ENCODE measurements at places on chromosomes 7 and 10.

- no peak for DNase-seq
- no peak overlapping the region for H3K27ac ChIP-seq
- no peaks in the 10 kb centered on the region for H3K36me3 ChIP-seq
- no peaks in the 10 kb centered on the region for H3K27me3 ChIP-seq
Measured at GRCh38 chr10:47402641-47403301, 18.7 kb upstream of the ZNF488 start.

- no peak overlapping the region for H3K4me3 ChIP-seq
- H3K27me3 ChIP-seq: no peaks in the 10 kb centered on the region
- no peaks in the 10 kb centered on the region for H3K4me1 ChIP-seq
- no peak for DNase-seq
- no peaks in the 10 kb centered on the region for H3K36me3 ChIP-seq
Measured at GRCh38 chr10:89363729-89364442, 14.0 kb upstream of the IFIT1B start.

DNA sequence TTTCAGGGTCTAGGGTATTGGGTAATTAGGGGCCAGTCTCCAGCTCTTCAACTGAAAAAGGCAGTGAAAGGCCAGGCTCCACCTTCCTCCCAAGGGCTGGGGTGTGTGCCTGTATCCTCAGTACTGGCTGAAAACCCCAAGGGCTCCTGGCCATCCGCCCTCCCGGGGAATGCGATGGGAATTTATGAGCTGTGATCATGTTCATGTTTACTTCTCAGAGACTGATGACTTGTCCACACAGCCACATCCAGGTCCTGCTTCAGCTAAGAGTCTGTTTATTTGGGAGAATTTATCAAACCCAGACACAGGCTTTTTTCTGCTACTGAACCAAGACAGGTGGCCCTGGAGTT is 91.7 kb downstream of the CCDC3 start:
- H3K27ac ChIP-seq: no peak overlapping the region
- H3K4me3 ChIP-seq: no peak overlapping the region
- H3K27me3 ChIP-seq: no peaks in the 10 kb centered on the region
- no peaks in the 10 kb centered on the region for H3K36me3 ChIP-seq
- no peak for DNase-seq

DNA sequence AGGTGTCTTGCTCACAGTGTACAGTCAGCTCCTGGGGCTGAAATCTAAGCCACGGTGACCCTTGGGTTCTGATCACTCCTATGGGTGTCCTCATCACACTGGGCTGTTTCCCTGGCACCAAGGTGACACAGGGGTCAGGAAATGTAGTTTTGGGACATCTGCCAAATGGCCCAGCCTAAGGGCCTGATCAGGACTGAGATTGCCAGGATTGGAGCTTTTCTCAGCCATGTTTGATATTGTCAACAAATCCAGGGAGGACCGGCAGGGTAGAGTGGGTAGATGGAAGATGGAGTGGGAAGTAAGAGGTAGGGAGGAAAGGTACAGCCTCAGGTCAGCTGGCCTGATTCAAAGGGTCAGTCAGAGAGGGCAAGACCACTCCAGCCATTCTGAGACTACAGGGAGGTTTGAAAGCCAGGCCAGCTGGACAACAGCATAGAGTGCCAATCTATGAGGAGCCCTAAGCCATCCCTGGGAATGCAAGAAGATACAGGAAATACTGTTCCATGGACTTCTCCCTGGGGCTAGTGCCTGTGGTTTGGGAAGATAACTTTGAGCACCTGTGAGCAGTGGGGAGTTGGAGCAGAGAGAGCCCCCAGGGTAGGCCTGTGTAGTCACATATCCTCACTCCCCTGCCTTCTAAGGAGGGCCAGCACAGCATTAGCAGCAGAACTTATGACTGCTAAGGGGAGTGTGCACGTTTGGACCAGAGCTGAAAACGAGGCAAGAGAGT is 377.3 kb upstream of the ZMIZ1 start:
- H3K36me3 ChIP-seq: no peaks in the 10 kb centered on the region
- no peak for DNase-seq
- H3K27ac ChIP-seq: no peak overlapping the region

- no peaks in the 10 kb centered on the region for H3K36me3 ChIP-seq
- DNase-seq: no peak
- H3K27ac ChIP-seq: no peak overlapping the region
Measured at GRCh38 chr7:90617442-90617841, 21.3 kb downstream of the CDK14 start.

DNA sequence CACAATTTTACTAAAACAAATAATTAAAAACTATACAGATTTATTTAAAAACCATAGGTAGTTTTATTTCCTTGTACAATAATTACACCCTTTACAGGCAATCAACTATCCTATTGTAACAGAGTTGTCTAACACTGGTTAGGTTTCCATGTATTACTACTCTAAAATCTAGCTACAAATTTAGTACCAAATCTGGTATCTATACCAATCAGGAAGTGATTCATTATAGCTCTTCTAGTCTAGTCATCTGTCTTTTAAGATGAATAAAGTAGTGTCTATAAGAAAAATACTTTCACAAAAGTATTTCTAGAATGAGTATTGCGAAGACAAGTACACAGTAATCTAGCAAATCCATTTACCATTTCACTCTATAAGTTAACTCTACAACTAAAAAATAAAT is 16.9 kb downstream of the ZNF800 start:
- no peak overlapping the region for H3K4me3 ChIP-seq
- no peaks in the 10 kb centered on the region for H3K27me3 ChIP-seq
- no peak overlapping the region for H3K27ac ChIP-seq
- peaks cover 7% of the 10 kb centered on the region for H3K4me1 ChIP-seq
- no peak for DNase-seq
- H3K36me3 ChIP-seq: peaks cover 37% of the 10 kb centered on the region

DNA sequence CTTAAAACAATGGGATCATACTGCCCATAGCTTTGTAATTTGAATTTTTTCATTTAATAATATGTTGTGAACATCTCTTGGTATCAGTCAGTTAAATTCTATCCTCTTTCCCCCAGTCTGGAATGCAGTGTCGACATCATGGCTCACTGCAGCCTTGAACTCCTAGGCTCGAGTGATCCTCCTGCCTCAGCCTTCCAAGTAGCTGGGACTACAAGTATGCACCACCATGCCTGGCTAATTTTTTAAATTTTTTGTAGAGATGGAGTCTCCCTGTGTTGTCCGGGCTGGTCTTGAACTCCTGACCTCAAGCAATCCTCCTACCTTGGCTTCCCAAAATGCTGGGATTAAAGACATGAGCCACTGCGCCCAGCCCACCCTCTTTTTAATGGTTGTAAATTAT is 34.6 kb downstream of the MPLKIP start:
- no peak overlapping the region for H3K4me3 ChIP-seq
- no peaks in the 10 kb centered on the region for H3K4me1 ChIP-seq
- no peak for DNase-seq
- H3K27me3 ChIP-seq: no peaks in the 10 kb centered on the region

DNA sequence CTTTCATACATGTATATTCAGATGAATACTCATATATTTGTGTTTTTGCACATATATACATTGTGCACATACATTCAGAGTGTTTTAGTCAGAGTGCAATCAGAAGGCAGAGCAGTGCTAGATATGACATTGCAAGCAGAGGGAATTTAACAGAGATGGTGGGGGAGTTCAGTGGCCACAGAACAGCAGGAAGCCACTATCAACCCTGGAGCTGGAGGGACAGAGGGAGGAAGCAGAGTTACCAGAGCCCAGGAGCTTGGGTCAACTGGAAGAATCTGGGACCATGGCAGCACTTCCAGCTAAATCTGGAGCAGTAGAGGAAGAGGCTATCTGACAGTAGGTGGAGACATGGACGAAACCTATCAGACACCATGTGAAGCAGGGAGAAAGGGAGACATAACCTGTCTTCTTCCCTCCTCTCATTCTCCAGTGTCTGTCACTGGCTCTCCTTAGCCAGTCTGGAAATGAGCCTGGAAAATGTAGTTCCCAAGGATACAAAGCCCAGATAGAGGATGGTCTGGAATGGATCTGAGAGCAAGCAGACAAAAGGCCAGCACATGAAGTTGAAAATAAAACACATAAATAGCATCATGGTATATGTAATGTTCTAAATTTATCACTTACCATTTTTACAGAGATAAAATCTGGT is 33.6 kb upstream of the HERPUD2 start:
- H3K4me1 ChIP-seq: peaks cover 12% of the 10 kb centered on the region
- H3K4me3 ChIP-seq: no peak overlapping the region
- DNase-seq: no peak
- no peaks in the 10 kb centered on the region for H3K36me3 ChIP-seq

DNA sequence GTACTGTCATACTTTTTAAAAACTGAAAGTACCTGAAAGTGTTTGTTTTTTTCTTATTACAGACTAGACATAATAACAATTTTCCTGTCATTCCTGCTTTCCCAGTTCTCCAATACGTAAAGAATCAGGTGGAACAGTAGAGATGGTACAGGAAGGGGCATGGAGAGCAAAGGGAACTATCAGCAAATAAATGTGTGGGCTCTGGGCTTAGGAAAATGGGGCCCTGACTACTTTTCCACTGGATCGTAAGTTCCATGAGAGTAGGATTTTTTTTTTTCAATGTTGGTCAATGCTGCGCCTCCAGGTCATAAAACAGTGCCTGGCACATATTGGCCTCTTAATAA is 15.2 kb upstream of the FAS start:
- DNase-seq: no peak
- H3K4me1 ChIP-seq: peaks cover 7% of the 10 kb centered on the region
- no peaks in the 10 kb centered on the region for H3K27me3 ChIP-seq
- no peaks in the 10 kb centered on the region for H3K36me3 ChIP-seq

GRCh38 chr10:97046456-97047082 is 139.2 kb downstream of the SLIT1 start:
- H3K27ac ChIP-seq: no peak overlapping the region
- DNase-seq: no peak
- no peaks in the 10 kb centered on the region for H3K36me3 ChIP-seq
- no peaks in the 10 kb centered on the region for H3K4me1 ChIP-seq
- no peaks in the 10 kb centered on the region for H3K27me3 ChIP-seq

DNA sequence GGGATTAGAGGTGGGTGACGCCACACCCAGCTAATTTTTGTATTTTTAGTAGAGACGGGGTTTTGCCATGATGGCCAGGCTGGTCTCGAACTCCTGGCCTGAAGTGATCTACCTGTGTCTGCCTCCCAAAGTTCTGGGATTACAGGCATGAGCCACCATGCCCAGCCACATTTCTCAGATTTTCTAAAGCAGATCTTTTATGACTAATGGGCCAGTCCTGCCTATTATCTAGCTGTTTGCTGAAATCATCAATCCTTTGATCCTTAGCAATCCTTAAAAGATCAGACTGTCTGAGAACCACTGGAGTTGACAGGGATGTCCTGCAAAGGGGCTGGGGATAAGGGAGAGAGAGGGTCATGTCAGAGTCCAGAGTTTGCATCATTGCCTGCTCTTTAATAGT is 21.2 kb upstream of the ABCA13 start:
- no peak overlapping the region for H3K4me3 ChIP-seq
- H3K27me3 ChIP-seq: no peaks in the 10 kb centered on the region
- H3K27ac ChIP-seq: no peak overlapping the region
- no peak for DNase-seq
- no peaks in the 10 kb centered on the region for H3K36me3 ChIP-seq

- H3K36me3 ChIP-seq: no peaks in the 10 kb centered on the region
- no peak overlapping the region for H3K27ac ChIP-seq
- H3K4me3 ChIP-seq: no peak overlapping the region
- H3K27me3 ChIP-seq: no peaks in the 10 kb centered on the region
- DNase-seq: no peak
Measured at GRCh38 chr10:14084875-14085274, 245.8 kb downstream of the FRMD4A start.

GRCh38 chr10:132145521-132146185 is 41.1 kb upstream of the DPYSL4 start:
- H3K4me1 ChIP-seq: no peaks in the 10 kb centered on the region
- no peaks in the 10 kb centered on the region for H3K27me3 ChIP-seq
- H3K36me3 ChIP-seq: no peaks in the 10 kb centered on the region
- no peak overlapping the region for H3K27ac ChIP-seq
- no peak overlapping the region for H3K4me3 ChIP-seq

GRCh38 chr7:129067943-129068548 is 13.1 kb upstream of the TNPO3 start:
- no peaks in the 10 kb centered on the region for H3K36me3 ChIP-seq
- no peaks in the 10 kb centered on the region for H3K27me3 ChIP-seq
- no peak overlapping the region for H3K27ac ChIP-seq
- DNase-seq: no peak

GRCh38 chr7:129247087-129247486 is 22.3 kb downstream of the AHCYL2 start:
- H3K36me3 ChIP-seq: no peaks in the 10 kb centered on the region
- no peak overlapping the region for H3K4me3 ChIP-seq
- no peak overlapping the region for H3K27ac ChIP-seq
- H3K27me3 ChIP-seq: no peaks in the 10 kb centered on the region

- peaks cover 39% of the 10 kb centered on the region for H3K36me3 ChIP-seq
- DNase-seq: no peak
- no peak overlapping the region for H3K27ac ChIP-seq
- no peak overlapping the region for H3K4me3 ChIP-seq
- no peaks in the 10 kb centered on the region for H3K4me1 ChIP-seq
Measured at GRCh38 chr7:67018940-67019339, 22.3 kb downstream of the TYW1 start.

- H3K4me1 ChIP-seq: no peaks in the 10 kb centered on the region
- no peaks in the 10 kb centered on the region for H3K27me3 ChIP-seq
- no peak overlapping the region for H3K4me3 ChIP-seq
- no peak for DNase-seq
- H3K36me3 ChIP-seq: no peaks in the 10 kb centered on the region
- H3K27ac ChIP-seq: no peak overlapping the region
Measured at GRCh38 chr7:106639476-106640334, 21.3 kb downstream of the CCDC71L start.

DNA sequence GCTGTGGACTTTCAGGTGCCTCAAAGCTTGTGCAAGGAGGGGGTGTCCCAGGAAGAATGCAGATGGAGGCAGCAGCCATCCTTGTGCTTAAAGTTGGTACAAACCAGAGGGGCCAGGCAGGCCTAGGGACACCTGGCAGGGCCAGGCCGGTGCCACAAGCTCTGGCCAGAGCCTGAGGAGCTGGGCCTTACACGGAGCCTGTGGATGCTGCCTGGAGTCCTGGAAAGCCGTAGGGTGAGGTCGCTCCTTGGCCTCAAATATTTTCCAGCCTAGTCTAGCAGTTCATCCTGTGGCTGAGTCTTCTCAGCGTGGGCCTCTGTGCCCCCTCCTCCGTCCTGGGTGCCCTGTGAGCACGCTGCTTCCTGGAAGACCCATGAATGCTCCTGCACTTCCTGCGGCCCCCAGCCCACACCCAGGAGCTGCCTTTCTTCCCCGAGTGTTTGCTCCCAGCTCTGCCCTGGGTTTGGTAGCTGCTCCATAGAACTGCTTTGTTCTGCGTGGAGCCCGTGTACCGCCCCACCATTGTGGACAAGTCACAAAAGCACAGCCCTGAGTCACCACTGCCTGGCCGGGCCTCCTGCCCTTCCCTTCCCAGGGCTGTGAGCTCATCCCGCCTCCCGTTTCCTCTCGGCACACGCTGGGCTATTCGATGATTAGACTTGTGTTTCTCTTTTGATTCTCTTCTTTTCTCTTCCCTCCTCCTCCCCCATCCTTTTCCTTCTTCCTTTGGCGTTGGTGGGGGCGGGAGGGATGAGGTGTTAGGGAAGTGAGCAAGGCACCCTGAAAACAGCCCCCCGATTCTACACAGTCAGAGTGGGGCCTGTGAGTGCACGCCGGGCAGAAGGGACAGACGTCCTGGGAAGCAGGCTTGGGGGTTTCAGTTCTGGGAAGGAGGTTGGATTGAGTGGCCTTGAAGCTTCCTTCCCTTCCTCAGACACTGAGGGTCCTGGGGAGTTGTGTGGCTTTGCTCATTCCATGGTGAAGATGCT is 73.2 kb upstream of the SHH start:
- H3K4me1 ChIP-seq: no peaks in the 10 kb centered on the region
- no peak overlapping the region for H3K4me3 ChIP-seq
- no peaks in the 10 kb centered on the region for H3K36me3 ChIP-seq
- H3K27me3 ChIP-seq: no peaks in the 10 kb centered on the region
- no peak overlapping the region for H3K27ac ChIP-seq

GRCh38 chr7:112015146-112015545 is 191.1 kb downstream of the DOCK4 start:
- no peak for DNase-seq
- H3K27me3 ChIP-seq: peaks cover 2% of the 10 kb centered on the region
- no peaks in the 10 kb centered on the region for H3K36me3 ChIP-seq
- no peak overlapping the region for H3K4me3 ChIP-seq

Data from effector memory CD4-positive, alpha-beta T cell (primary cell).